Fibroblast of skin of left biceps (primary cell): ENCODE measurements at places on chromosomes 12 and 14.

GRCh38 chr14:51291016-51291415 lies 51.0 kb downstream of the TMX1 start:
- no peak for DNase-seq

DNA sequence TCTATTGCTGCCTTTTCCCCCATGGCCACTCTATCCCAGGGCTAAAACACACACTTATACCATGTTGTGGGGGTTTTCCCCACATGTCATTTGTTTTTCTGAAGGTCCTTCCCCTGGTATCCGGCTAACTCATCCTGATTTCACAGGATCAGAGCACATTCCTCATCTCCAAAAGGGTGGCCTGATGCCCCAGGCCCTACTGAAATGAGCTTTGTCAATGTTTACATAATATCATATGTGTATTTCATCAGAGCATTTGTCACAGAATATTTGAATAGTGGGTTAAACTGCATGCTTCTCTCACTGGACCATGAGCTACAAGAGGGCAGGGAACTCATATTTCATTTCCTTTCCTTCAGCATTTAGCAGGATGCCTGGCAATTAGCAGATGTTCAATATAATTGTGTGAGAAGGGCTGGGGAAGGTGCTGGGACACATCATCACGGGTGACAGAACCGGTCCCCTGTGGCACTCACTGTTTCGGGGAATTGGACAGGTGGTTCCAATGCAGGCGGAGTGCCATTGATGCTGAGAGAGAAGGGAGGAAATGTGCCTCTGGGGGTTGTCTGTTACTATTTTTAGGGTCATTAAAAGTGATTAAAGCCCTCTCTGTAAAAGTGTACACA lies 26.8 kb downstream of the EMP1 start:
- DNase-seq = no peak

DNA sequence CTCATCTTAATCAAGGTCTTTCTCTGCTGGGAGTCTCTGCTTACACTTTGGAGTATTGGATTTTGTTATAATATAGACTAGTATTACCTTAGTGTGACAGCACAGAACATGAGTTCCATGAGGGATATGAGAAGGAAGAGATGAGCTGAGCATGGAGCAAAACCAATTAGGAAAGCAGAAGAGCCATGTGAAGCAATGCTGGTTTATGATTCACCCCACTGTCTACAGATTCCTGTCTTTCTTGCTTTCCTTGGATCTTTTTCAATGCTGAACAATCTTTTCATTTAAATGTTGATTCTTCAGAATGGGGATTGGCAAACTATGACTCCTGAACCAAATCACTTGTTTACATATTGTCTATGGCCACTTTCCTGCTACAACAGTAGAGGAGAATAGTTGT lies 70.4 kb upstream of the KITLG start:
- peak; percentile 44 for DNase-seq

DNA sequence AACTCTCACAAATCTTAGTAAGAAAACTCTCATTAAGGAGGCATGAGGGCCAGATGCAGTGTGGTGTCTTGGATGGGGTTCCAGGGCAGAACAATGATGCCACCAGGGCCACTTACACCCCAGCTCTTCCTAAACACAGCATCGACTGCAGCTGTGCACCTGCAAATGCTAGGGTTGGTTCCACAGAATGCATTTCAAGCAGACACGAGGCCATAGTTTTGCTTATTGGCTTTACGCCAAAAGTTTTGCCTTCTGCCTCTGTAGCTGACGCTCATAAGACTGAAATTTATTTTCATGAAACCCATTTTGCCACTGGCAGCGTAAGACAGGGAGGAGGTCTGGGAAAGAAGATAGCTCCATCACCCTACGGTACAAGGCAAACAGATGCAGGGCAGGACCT lies 179.0 kb downstream of the RIMBP2 start:
- no peak for DNase-seq
